Lower leg skin (tissue), 4 donors: ENCODE measurements at places on chromosomes 2 and 18.

GRCh38 chr2:202064171-202064880 lies 8.7 kb upstream of the KIAA2012 start:
- no peak for DNase-seq

DNA sequence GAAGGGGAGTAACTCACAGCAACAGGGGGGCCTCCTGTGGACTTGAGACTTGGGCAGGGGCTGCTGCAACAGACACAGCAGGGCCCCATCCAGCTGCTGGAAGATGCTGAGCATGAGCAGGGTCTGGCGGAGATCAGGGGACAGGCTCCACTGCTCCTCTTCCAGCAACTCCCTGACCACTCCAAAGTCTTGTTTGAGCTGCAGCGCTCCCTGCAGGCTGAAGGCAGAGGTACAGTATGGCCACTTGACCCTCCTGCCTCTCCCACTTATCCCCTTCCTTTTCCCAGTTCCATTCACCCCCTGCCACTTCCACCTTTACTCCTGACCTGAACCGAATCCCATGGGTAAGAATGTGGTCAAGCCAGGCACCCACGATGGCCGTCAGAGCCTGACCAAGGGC lies 2.4 kb upstream of the MRPL53 start:
- no peak for DNase-seq

- no peak for DNase-seq
Observed at GRCh38 chr2:69087211-69087911, 74.4 kb downstream of the ANTXR1 start.

- no peak for DNase-seq
Observed at GRCh38 chr18:62950246-62950645, 234.9 kb downstream of the PHLPP1 start.

DNA sequence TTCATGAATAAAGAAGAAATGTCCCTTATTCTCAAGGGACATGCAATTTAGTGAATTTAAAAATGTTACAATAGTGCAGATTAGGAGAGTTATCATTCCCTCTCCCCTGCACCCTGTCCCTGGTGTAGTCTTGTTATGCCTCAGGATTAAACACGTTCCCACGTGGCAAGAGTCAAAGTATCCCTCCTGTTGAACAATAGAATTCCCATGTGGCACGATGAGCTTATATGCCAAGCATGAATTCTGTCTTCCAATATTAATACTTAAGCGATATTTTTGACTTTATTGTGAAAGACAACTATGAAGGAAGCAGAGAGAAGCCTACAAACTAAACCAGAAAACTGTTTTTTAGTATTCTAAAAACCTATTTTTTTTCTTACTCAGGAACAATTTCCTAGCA lies 36.7 kb upstream of the SPAG16 start:
- no peak for DNase-seq

DNA sequence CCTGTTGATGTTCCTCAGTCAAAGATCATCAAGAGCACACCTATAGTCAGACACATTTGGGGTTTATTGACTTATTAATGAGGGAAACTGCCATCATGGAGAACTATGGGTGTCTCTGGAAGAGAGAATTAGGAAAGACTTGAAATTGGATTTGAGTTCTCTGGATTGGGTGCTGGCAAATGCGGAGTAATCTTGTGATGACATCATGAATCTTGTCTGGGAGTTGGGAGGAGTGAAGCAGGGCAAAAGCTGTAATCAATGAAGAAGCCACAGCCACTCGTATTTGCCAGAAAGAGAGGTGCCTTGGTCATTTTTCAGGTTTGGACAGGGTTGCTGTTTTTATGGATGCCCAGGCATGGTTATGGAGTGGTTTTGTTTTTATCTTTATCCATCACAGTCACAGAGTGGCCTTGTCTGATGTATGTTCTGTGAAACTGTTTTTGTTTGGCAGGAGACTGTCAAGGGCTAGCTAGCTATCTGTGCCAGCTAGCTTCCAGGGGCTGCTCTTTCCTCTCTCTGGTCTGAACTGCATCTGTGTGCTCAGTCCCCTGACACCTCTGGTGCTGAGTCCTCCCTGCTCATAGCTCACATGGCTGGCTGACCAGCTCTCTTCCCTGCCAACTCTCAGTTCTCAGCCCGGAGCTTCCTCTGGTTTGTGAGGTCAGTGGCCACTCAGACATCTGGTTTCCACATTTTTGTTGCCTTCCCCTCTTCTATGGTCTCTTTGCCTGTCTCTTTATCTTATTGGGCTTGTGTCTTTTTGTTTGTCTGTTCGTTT lies 193.4 kb upstream of the RMP24 start:
- no peak for DNase-seq
